ENCODE measurements at places on chromosomes 6 and 20.

DNA sequence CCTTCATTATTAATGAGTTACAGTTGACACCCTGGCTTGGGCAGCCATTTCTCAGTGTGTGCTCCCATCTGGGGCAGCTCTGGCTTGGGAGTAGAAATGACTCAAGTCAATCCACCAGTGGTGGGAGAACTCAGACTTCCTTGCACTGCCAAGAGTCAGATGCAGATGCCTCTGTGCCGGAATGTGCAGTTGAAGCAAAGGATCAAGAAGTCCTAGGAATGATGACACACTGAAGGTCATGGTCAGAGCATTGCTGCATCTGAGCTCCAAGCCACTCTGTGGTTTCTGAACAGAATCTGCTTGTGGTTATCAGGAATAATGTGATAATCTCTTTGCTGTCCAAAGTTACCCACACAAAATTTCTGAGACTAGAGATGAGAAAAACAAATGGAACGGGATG is 19.5 kb upstream of the PAX1 start:
- DNase-seq, result no peak

DNA sequence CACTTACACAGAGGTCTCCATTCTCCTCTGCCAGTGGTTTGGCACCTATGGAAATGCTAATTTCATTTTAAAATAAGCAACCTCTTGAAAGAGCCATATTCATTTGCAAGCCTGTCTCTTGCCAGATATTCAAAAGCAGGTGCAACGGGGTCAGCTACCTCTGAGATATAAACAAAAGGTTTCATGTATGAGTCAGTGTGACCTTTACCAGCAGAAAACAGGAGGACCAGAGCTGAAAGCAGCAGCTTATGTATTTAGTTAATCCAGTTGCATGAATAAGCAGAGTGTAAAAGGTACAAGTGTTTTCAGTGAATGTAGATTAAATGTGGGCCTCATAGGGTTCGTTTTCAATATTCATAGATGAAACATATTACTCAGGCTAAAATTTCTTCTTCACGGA is 56.0 kb downstream of the TENT5A start:
- DNase-seq, result no peak

DNA sequence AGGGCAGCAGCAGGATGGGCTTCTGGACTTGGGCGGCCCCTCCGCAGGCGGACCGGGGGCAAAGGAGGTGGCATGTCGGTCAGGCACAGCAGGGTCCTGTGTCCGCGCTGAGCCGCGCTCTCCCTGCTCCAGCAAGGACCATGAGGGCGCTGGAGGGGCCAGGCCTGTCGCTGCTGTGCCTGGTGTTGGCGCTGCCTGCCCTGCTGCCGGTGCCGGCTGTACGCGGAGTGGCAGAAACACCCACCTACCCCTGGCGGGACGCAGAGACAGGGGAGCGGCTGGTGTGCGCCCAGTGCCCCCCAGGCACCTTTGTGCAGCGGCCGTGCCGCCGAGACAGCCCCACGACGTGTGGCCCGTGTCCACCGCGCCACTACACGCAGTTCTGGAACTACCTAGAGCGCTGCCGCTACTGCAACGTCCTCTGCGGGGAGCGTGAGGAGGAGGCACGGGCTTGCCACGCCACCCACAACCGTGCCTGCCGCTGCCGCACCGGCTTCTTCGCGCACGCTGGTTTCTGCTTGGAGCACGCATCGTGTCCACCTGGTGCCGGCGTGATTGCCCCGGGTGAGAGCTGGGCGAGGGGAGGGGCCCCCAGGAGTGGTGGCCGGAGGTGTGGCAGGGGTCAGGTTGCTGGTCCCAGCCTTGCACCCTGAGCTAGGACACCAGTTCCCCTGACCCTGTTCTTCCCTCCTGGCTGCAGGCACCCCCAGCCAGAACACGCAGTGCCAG is at the start of gene TNFRSF6B:
Gene TNFRSF6B (plus strand): TSS at position 25 of the 729 bp plus-strand sequence. CDS start 116 bp downstream, at position 141.
- DNase-seq, result no peak

- DNase-seq, result no peak
Observed at GRCh38 chr6:118354641-118355040, 193.5 kb upstream of the PLN start.

- DNase-seq, result no peak
Observed at GRCh38 chr20:50196896-50197295, 6.3 kb downstream of the CEBPB start.

DNA sequence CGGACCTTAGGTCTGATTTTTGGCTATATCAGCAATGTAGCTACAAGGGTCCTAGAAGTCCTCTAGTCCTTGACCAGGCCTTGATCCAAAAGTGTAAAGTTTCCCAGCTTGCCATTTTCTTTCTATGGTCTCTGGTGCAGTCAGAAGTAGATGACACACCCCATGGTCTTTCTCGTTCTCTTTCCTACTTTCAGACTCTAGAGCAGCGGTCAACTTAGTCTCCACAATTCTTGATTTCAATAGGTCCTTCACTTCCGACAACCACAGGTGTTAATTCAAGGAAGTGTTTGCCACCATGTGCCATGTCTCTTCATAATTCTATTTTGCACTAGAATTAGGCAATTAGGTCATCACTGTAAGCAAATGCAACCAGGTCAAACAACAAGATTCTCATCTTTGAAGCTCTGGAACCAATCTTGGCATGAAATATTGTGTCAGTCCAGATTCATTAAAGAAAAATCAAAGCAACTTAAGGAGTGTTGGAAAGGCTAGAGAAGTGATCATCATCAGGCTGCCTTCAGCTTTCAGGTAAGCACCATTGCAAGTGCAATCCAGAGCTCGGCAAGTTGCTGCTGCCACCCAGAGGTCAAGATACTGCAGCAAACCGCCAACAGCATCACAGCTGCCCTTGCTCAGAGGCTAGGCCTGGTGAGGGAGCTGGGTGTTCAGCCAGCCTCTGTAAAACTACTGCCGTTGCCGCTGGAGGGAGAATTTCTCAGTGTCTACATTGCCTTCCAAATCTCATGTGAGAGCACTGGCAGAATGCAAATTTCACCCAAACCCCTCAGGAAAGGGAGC is 5.6 kb upstream of the SYNE1 start:
- no peak for DNase-seq

- peak; percentile 14 for DNase-seq
Observed at GRCh38 chr6:160766989-160767646, 65.1 kb downstream of the PLG start.

- no peak for DNase-seq
Observed at GRCh38 chr6:33755070-33755869, 8.6 kb upstream of the IP6K3 start.

GRCh38 chr20:43438578-43439316 is 18.9 kb upstream of the SRSF6 start:
- no peak for DNase-seq

DNA sequence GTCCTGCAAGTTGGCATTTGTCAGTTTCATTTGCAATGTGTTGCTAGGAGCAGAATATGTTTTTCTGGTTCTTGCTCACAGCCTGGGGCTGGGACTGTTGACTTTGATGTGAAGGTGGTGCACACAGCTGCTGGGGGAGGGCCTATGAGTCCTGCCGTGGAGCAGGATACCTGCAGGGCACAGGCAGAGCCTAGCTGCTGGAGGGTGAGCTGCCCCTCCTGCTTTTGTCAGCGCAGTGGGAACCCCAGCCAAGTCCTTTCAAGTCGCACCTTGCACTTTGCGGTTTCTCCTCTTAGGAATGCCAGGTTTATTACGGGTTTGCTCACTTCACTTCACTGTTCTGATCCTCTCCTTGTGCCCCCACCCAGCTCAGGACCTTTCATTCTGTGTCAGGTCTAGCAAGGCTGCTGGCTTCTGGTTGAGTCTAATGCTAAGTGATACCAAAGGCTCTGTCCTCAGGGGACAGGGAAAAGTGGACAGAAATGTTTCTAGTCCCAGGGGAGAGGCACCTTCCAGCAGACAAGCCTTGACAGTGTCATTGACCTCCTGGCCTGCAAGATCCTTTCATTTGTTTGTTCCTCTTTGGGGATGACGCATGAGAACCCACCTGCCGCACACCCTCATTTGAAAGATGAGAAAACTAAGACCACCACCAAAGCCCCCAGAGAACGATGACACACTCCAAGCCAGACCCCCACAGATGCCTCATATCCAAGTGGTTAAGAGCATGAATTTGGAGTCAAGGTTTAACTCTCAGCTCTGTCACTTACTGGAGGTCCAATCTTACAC is 2.7 kb upstream of the SPO11 start:
- no peak for DNase-seq

- DNase-seq, result no peak
Observed at GRCh38 chr6:110949679-110950285, 8.7 kb upstream of the GTF3C6 start.

DNA sequence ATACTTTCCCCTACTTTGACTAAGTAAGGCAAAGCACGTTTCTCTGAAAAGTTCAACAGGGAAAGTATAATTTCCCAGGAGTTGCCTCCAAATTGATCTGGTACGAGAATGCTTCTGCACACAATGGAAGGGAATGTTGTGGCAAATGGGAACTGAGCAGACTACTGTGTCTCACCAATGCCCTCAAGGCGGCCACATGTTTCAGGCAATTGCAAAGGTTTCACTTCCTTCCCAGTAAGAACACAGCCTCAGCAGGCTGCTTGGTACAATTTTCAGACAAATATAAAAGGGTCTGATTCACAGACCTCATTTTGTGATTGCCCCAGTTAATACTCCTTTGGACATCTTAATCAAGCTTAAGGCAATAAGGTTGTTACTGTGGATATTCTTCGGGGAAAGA is 71.2 kb downstream of the KIAA0319 start:
- DNase-seq, result no peak

- no peak for DNase-seq
Observed at GRCh38 chr6:91480402-91480801, 893.5 kb upstream of the MAP3K7 start.

DNA sequence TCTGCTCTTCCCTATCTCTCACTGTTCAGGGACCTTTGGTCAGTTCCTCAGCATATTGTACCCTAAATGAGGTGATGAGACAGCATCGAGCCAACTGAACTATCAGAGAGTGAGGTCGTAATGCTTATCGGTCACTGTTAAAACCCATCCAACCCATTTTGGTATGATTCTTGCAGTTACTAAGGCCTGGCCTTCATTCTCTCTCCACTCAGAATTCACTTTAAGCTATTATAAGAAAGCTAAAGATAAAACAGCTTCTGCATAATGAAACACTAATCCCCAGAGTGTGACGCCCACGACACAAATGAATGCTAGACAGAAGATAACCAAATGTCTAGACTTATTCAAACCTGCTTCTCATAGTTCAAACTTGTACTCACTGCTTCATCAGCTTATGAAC is 175.8 kb downstream of the GMPR start:
- no peak for DNase-seq

GRCh38 chr6:54618572-54618971 is 228.0 kb upstream of the FAM83B start:
- no peak for DNase-seq

GRCh38 chr6:89273816-89274215 is 41.3 kb downstream of the GABRR2 start:
- DNase-seq, result no peak

DNA sequence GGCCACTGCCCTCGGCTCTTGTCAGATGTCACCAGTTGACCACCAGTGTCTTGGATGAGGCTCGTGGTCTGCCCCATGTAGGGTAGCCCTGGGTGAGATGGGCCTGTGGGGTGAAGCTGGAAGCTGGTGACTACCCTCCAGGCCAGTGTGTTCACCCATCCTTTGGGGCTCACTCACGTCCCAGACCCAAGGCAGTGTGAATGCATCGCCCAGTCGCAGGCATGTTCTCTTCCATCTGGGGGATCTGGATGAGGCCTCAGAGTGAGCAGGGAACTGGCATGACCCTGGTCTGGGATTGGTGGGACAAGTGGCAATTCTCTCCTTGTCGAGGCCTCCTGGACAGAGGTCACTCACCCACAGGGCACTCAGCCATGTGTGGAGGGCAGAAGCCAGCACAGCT is 120.1 kb upstream of the PHACTR3 start:
- DNase-seq, result no peak

- no peak for DNase-seq
Observed at GRCh38 chr20:34925981-34926380, 29.6 kb downstream of the GSS start.

DNA sequence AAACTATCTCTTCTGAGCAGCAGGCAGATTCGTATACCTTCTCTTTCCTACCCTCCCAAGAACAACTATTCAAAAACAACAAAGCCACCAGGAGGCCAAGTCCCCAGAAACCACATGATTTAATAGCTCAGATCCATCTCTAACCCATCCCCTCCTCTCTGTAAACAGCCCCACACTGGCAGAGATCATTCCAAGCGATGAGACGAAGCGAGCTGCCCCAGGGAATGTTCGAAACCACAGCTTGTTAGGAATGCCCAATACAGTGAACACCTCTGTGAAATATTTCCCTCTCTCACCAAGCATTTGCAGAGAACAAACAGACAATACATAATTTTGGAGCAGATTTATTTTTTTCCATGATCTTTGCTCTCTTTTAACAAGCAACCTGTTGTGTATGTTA is 231.8 kb downstream of the SOD2 start:
- no peak for DNase-seq

DNA sequence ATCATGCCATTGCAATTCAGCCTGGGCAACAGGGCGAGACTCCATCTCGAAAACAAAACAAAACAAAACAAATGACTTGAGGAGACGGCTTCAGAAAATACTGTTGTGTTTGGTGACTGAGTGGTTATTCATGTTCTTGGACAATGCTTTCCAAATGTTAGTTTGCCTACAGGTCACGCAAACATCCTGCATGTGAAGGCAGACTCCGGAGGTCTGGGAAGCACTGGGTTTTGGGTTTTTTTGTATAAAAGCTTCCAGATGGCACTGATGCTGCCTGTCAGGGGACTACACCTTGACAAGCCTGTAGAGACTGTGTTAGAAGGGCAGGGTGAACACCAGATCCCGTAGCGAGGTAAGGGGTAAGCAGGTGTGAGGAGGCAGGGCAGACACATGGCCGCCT is 81.7 kb downstream of the THBS2 start:
- no peak for DNase-seq

DNA sequence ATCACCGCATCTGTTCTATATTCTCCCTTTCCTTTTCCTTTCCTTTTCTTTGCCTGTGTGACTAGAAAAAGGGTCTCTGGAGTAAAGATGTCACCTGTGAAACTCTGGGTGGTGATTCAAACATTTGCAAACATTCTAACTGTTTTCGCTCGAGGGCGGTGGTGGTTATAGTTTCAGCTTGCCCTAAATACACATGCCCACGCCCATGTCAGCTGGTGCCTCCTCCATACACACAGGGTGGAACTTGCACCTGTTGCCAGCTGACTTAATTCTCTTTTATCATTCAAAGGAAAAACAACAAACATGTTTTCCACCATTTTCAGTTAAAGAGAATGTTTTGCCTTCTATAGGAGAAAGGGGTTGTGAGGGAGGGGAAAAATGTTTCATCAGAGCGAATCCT is 381.9 kb upstream of the ARID1B start:
- DNase-seq, result no peak

DNA sequence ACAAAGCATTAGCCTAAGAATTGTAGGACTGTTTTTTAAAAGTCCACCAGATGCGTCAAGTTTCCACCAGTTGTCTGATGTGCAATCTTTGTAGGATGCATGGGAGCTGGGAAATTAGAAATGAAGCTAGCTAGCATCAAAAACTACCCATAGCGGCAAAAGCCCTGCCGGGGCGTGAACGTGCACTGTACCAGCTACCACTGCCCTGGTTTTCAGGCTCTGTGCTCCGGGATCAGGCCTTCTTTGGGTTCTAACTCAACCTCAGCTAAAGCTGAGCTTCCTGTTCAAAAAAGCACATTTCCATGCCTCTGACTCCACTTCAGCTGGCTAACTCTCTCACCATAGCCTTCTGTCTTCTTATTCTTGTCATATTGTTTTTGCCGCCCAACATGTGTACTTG is 26.9 kb upstream of the FUCA2 start:
- no peak for DNase-seq

GRCh38 chr6:118881440-118882313 is 12.3 kb upstream of the ASF1A start:
- DNase-seq, result no peak

GRCh38 chr6:99032396-99032795 is 84.7 kb upstream of the FBXL4 start:
- no peak for DNase-seq

- no peak for DNase-seq
Observed at GRCh38 chr6:34891296-34891695, 2.2 kb downstream of the ANKS1A start.
